Activated CD4-positive, alpha-beta T cell treated with anti-CD3 and anti-CD28 coated beads, Interleukin-2, amount 10 ng/mL, durations not matched to agents 7 days and 5 days (primary cell): ENCODE measurements at places on chromosomes 12 and 14. TPM values are rescaled to one million over a fixed set of nuclear protein-coding genes. Genes with fewer than 3 reads are reported as not detected.

DNA sequence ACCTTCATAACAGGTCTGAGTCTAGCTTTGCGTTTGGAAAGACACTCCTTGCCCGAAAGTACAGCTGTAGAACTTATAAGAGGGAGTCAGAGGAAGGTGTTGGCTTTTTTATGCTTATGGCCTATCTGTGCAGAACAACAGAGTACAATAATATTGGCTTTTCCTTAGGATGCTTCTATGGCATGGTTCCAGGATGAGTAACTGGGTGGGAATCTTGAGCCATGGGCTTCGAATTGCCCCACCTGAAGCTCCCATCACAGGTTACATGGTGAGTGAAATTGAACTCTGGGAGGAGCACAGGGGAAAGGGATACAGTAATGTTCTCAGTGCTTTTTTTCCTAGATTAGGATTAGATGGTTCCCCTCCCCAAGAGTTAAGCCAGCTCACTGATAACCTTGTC lies 13.0 kb downstream of the PARP2 start:
- no peak overlapping the region for H3K4me3 ChIP-seq
- H3K27ac ChIP-seq, result no peak overlapping the region
- H3K27me3 ChIP-seq, result no peaks in the 10 kb centered on the region
- H3K36me3 ChIP-seq, result peaks cover 71% of the 10 kb centered on the region
- H3K4me1 ChIP-seq, result no peaks in the 10 kb centered on the region

DNA sequence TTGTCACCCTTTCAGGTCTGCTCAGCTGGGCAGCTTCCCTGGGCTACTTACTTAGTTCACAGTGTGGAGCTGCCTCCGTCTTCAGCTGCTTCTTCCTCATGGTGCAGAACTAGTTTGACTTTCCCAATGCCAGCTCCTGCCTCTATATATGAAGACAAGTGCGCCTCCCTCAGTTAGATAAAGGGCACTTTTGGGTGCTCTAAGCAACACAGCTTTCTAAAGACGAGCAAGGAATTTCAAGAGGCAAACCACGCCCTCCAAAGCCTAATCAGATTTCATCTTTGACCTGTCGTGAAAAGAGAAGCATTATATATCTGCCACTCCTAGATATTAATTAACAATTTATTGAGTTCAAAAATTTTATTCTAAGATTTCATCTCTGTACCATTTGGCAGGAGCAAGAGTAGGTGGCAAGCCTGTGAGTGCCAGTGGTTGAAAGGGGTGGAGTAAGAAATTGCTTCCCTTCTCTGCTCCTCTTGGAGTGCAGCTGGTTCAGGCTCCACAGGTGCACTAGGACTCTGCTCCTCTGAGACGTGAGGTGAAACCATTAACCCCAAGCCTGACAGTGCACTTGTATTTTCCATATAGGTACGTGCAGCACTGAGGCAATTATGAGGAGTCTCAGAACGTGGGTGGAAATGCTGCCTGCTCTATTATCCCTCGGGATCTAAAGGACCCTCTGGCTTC lies 2.1 kb upstream of the SLC11A2 start:
- H3K36me3 ChIP-seq, result peaks cover 3% of the 10 kb centered on the region
- peaks cover 7% of the 10 kb centered on the region for H3K27me3 ChIP-seq
- peak; percentile 31 for DNase-seq

DNA sequence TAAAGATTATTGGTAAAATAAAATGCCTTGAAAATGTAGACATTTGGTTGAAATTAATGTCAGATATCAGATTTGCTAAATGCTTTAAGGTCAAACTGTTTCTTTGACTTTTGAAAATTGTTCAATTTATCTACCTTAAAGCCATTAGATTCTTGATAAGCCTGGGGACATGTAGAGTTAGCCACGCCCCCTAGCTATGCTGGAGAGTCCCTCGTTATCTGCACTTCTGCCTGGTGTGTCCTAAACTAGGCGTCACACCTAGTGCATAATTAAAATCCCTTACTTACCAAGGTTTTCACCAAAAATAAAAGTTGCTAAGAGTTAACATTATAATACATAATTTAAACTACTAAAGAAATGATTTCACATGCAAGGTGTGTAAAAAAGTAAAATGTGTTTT lies 79.5 kb downstream of the EGLN3 start:
- peaks cover 4% of the 10 kb centered on the region for H3K27me3 ChIP-seq
- no peaks in the 10 kb centered on the region for H3K4me1 ChIP-seq
- H3K36me3 ChIP-seq, result peaks cover 1% of the 10 kb centered on the region
- no peak overlapping the region for H3K4me3 ChIP-seq
- no peak for DNase-seq
- H3K27ac ChIP-seq, result no peak overlapping the region

DNA sequence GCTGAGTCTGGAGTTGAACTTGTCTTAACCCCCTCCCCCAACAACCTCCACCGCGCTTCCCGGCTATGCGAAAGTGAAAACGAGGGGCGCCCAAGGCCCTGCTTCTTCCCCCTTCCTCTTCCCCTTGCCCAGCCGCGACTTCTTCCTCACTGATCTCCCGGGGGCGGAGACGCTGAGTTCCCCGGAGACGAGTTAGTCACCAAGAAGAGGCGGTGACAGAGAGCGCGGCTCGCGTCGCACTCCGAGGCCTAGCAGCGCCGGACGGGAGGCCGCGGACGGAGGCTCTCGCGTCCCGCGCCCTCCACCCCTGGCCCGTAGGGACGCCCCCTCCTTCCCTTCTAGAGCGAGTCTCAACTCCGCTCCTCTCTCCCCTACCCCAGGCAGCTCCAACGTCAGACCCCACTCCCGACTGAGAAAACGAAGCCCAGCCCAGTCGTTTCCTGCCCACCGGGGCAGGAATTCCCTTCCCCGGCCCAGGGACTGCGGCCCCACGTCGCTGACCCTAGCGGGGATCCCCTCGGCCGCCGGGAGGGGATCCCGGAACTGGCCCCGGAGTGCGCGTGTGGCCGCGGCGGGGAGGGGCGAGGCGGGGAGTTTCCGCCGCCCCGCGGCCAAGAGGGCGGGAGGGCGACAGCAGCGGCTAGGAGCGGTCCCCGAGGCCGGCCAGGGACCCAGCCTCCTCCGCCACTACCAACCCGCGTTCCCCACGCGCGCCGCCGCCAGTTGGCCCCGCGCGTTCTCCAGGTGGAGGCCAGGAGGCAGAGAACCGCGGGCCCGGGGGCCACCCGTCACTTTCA lies 1.4 kb downstream of the BAZ1A start:
- peak overlapping the region; percentile 90 for H3K27ac ChIP-seq
- H3K4me1 ChIP-seq, result peaks cover 45% of the 10 kb centered on the region
- peak; percentile 90 for DNase-seq
- H3K27me3 ChIP-seq, result no peaks in the 10 kb centered on the region

- no peaks in the 10 kb centered on the region for H3K4me1 ChIP-seq
- H3K36me3 ChIP-seq, result no peaks in the 10 kb centered on the region
- H3K27ac ChIP-seq, result no peak overlapping the region
These were observed 165.7 kb upstream of the STXBP6 start for GRCh38 chr14:25215607-25216006.

- no peak overlapping the region for H3K4me3 ChIP-seq
- H3K36me3 ChIP-seq, result peaks cover 4% of the 10 kb centered on the region
- H3K27ac ChIP-seq, result no peak overlapping the region
These were observed 25.5 kb downstream of the SLC25A3 start for GRCh38 chr12:98618952-98619351.

DNA sequence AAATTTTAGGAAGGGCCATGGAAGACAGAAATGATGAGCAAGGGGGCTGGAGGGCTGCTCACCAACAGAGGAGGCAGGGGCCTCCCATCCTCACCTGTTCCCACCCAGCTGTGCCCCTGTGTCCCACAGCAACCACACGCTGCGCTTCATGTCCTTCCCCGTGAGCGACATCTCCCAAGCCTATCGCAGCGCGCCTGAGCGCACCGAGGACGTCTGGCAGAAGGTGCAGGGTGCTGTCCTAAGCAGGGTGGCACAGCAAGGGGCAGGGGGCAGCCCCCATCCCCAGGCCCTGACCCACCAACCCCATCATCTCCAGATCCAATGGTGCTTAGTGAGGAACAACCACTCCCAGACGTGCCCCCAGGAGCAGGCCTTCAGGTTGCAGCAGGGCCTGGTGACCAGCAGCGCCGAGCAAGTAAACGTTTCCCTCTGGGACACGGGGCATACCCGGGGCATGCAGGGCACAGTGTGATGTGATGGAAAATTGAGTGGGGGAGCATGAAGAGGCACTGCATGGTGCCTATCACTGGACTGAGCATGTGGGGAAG lies 8.1 kb downstream of the CARMIL3 start:
- H3K4me1 ChIP-seq, result peaks cover 4% of the 10 kb centered on the region
- no peak for DNase-seq
- peaks cover 2% of the 10 kb centered on the region for H3K27me3 ChIP-seq
- no peak overlapping the region for H3K27ac ChIP-seq
- H3K4me3 ChIP-seq, result no peak overlapping the region

DNA sequence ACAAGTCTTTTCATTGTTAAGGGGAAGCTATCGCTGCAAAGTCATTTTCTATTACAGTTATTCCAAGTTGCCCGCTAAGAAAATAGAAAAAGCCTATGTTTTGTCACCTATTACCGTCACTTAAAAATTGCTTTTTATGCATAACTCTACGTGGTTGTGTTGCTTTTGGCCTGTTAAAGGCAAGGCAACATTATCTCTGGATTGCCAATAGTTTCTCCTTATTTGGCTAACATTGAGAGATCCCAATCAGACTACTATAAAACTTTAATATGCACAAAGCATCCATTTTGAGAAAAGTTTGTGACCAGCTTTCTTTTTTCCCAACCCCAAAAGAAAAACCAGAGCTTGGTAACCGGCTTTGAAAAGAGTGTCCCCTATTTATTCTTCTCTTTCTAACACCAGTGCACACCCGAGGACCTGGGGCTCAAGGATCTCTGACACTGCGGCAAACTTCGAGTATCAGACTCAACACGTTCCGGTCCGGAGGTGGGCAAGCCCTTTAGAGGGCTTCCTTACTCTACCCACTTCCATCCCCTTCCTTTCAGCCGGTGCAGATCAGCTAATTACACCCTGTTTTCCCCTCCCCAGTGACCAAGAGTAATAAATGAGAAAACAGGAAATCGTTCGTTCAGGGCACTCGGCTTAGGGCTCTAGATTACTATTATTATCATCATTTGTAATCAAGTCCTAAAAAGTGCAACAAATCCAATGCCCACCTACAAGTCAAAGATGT lies 1.2 kb downstream of the PPP1R12A start:
- H3K4me1 ChIP-seq, result peaks cover 49% of the 10 kb centered on the region
- no peaks in the 10 kb centered on the region for H3K27me3 ChIP-seq
- H3K36me3 ChIP-seq, result peaks cover 13% of the 10 kb centered on the region
- DNase-seq, result peak; percentile 34
- H3K4me3 ChIP-seq, result peak overlapping the region; percentile 97

DNA sequence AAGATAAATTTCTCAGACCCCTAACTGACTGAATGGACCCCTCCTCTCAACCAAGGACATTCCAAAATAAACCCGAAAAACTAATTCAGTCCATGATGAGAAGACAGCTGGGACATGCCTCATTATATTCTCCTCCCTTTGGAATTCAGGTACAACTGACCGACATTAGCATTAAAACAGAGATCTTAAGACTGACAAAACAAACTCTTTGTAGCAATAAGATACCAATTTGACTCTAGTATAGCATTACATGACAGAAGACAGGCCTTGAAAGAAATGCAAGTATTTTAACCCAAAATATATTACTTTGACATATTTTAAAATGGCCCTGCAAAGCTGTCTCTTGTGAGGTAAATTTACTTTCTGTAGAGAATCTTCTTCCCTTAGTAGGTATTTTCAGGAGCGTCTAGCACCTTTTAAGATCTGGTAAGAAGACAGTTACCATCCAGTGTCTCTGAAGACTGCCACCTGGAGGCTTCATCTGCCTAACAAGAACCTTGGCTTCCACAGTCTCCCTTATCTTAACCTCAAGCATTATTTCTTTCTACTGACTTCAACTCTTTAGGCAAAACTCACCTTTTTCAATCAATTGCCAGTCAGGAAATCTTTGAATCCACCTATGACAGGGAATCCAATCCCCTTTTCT lies 957.5 kb downstream of the SLC6A15 start:
- H3K4me3 ChIP-seq, result no peak overlapping the region
- H3K4me1 ChIP-seq, result no peaks in the 10 kb centered on the region
- H3K27ac ChIP-seq, result no peak overlapping the region
- DNase-seq, result no peak
- no peaks in the 10 kb centered on the region for H3K27me3 ChIP-seq

DNA sequence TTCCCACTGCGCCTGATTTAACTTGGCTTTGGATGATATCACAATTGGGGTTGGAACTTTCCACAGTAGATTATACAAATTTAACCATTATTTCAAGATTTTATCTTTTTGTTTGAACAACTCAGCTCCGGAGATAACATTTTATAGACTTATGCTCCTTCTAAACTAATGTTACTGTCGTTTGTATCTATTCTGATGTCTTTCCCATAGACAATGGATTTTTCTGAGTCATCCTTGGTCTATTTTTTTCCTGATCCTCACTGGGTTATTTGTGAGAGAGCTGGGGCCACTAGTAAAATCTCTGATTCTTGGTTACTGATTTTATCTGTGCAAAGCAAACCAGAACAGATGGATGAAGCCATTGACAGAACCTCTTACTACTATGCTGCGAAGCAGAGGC lies 175.1 kb downstream of the SLC38A4 start:
- no peak for DNase-seq
- peaks cover 7% of the 10 kb centered on the region for H3K36me3 ChIP-seq
- no peaks in the 10 kb centered on the region for H3K4me1 ChIP-seq

DNA sequence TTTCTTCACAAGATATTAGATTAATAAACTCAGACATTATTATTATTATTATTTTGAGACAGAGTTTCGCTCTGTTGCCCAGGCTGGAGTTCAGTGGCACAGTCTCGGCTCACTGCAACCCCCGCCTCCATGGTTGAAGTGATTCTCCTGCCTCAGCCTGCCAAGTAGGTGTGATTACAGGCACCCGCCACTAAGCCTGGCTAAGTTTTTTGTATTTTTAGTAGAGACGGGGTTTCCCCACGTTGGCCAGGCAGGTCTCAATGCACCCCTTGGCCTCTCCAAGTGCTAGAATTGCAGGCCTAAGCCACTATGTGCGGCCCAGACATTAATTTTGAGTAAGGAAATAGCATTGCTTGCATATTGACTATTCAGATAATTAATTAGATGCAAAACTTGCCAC lies 554.9 kb upstream of the LRFN5 start:
- no peaks in the 10 kb centered on the region for H3K36me3 ChIP-seq
- no peak for DNase-seq

- no peak for DNase-seq
- no peak overlapping the region for H3K27ac ChIP-seq
These were observed 24.9 kb upstream of the CEBPE start for GRCh38 chr14:23143911-23144310.

Gene GLIPR1L1
- not detected for total RNA-seq

Gene LTBR
- not detected for total RNA-seq
